Putamen (tissue), 1 donor: ENCODE measurements at places on chromosomes 1 and 21.

GRCh38 chr21:26842974-26843932 lies 2.0 kb downstream of the ADAMTS1 start:
- peak; percentile 88 for DNase-seq

DNA sequence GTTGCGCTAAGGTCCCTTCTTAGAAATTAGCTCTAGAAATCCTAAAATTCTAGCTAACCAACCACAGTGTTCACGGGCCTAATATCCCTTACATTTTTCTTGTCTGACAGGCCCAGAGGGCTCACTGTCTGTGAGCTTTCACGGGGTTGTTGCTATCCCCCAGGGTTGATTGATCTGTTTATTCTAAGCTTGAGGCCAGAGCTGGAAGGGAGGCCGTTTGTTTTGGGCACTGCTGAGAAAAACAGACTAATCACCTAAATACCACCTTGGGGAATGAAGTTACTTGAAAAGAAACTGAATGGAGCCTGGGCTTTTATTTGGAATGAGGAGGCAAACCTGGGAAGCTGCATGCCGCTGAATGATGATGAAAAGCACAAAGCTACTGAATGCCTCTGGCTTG lies 162.4 kb downstream of the KIF26B start:
- DNase-seq, result no peak

- DNase-seq, result peak; percentile 43
These were observed 10.2 kb downstream of the GSTM3 start for GRCh38 chr1:109730666-109731065.

DNA sequence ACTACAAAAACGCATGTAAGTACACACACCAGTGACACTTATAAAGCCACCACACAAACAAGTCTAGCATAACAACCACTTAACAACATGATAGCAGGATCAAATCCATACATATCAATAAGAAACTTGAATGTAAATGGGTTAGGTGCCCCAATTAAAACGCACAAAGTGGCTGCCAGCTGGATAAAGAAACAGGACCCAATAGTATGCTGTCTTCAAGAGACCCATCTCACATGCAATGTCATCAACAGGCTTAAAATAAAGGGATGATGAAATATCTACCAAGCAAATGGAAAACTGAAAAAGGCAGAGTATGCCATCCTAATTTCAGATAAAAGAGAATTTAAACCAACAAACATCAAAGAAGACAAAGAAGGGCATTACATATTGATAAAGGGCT lies 109.6 kb downstream of the SLC5A9 start:
- no peak for DNase-seq

- DNase-seq, result no peak
These were observed 84.1 kb upstream of the ZNF326 start for GRCh38 chr1:89910780-89911179.

- DNase-seq, result no peak
These were observed 3.1 kb downstream of the PRUNE1 start for GRCh38 chr1:151011154-151011850.

GRCh38 chr1:56029319-56030003 lies 549.9 kb downstream of the PLPP3 start:
- DNase-seq, result no peak

DNA sequence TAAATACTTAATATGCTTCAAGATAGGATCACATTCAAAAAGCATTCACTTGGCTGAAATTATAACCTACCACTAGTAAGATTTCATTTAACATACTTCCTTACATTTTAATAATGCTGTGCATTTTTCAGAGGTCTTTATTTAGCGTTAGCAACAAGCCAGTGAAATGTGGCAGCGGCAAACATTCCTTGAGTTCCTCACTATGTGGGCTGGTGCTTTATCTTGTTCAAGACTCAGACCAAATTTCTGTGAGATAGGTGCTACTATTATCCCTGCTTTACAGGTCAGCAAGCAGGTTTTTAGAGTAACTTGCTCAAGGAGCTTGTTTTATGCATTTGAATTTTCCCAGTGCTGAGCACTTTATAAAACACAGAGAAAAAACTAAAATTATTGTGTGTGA lies 132.7 kb downstream of the PLPPR4 start:
- no peak for DNase-seq

- no peak for DNase-seq
These were observed 526.9 kb downstream of the NPHP4 start for GRCh38 chr1:5465281-5465711.

DNA sequence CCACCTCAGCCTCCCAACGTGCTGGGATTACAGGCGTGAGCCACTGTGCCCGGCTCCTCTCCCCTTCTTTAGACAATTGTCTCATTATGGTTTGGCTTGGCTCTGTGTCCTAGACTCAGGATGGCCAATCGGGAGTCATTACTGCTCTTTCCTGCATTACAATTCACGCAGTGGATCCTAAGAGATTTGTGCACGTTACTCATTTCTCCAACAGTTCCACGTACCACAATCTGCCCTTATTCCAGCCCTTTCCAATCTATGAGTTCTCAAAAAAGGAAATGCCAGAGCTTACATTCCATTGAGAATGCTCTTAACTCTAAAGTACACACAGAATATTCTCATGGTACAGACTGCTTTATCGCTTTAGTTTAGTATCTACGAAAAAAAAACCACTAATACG lies 357.0 kb downstream of the GPATCH2 start:
- no peak for DNase-seq

DNA sequence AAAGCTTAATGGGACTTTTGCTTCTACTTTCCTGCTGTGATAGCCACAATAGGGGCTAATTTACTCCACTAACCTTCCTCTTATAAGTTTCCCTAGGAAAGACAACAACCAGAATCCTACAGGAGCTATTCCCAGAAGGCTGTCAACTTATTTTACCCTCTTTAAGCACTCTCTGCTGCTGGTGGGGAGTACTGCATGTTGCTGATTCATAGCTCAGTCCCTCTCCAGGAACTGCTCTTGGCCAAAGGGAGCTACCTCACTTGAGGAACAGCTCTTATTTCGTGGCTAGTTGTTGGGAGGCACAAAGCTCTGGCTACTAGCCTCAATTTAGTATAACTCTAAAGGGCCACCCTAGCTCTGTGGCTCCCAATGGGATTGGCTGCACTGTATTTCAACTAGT lies 37.2 kb downstream of the ADSS2 start:
- no peak for DNase-seq

DNA sequence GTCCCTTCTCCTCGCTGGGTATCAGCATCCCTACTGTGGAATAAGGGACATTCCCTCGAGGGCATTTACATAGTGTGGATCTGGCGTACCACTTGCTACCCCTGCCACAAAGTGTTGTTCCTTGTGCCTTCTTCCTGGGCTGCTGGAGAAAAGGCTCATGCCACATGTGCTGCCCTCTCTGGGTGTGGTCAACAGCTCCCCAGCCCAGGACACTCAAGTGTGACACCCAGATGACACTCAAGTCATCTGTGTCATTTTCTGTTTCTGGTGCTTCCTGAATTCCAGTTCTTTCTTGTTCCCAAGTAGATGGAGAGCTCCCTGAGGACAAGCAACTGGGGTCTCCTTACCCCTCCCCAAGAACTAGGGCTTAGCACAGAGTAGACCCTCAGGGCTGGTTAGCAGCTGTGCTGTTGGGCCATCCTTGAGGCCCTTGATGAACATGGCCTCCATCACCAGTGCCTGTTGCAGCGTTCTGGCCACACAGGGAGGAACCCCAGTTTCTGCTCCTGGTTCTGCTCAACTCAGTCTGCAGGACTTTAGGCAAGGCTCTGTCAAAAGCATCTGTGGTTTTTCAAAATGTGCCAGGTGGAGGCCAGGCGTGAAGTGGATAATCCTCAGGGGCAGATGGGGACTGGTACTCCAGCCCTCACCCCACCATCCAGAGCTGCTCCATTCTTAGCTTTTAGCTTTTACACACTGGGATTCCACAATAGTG lies 49.0 kb upstream of the CLIC4 start:
- DNase-seq, result no peak

GRCh38 chr1:151692226-151692625 lies 24.4 kb downstream of the CELF3 start:
- DNase-seq, result no peak
